Suppressor macrophage treated with lipopolysaccharide for 1 hour (primary cell): ENCODE measurements at places on chromosomes 3 and 15.

DNA sequence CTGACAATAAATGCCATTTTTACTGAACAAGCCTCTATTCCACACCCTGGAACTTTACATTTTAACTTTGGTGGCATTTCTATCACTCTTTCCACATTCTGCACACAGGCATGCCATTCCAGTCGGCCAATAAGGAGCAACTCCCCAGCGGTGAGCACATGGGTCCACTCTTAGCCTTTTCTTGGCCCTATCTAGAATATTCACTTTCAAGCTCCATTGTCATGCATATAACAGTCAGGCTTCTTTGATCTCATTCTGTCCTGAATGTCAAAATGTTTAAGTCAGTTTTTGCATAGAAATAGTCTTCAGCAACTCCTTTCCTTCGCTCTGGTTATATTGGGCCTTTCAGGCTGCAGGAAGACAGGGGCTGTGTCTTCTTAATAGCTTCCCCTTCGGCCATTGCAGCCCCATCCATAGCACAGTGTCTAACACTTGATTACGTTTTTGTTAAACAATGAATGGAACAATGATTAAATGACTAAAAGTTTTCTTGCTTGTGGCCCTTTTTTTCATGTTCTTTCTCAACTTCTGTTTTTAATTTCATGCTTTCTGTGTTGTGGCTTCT is 427.3 kb downstream of the MFSD1 start:
- DNase-seq = peak; percentile 16

DNA sequence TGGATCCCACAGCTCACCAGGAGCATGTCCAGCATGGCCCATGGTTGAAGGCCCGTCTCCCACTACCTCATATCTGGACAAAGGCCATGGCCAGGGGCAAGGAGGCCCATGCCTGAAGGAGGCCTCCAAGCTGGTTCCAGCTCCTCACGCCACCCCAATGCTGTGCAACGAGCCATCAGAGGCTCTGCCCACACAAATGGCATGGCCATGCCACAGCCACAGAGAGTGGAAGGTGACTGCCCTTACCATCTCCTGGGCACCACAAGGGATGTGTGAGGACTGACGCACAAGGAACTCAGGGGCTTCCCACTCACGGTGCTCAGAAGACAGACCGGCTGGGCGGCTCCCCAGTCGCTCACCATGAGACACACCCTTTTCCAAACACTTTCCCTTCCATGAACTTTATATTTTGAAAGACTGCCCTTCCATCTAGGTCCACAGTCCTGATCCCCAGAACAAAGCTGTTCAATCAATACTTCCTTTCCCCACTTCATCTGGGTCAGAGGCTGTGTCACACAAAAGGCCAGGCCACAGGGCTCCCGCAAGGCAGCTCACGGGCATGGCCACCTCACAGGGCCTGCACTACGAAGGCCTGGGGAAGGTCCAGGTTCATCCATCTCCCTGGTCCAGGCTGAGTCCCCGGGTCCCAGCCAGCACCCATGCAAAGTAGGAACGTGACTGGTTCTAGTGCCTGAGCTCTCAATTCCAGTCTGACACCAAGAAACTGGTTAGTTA is 66.4 kb downstream of the CYFIP1 start:
- DNase-seq = no peak

GRCh38 chr3:16311960-16312451 is 47.0 kb downstream of the OXNAD1 start:
- no peak for DNase-seq

- no peak for DNase-seq
Measured at GRCh38 chr3:181713280-181713647, 1.5 kb downstream of the SOX2 start.

GRCh38 chr15:94858011-94858410 is 626.6 kb downstream of the MCTP2 start:
- no peak for DNase-seq

- DNase-seq = peak; percentile 82
Measured at GRCh38 chr3:158434412-158435038, 136.5 kb upstream of the MLF1 start.

DNA sequence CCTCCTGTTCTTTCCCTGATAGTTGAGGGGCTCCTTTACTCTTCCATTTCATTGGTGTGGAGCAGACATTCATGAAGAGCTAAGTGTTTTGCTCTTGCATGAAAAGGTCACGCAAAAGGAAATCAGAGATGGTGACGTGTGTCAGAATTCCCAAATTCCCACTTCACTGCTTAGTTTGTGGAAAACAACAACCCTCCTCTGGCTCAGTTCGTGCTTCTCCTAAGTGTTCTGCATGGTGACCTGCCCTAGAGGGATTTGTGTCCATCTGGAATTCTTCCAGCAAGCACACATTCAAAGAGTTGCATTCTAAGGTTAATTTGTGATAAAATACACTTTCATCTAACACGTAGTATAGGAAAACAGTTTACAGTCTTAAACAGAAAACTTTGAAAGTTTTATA is 95.6 kb downstream of the IMPG2 start:
- DNase-seq = no peak

- peak; percentile 77 for DNase-seq
Measured at GRCh38 chr3:12400616-12401194, 83.6 kb upstream of the TSEN2 start.

GRCh38 chr15:51185213-51186159 is 90.8 kb upstream of the TNFAIP8L3 start:
- DNase-seq = peak; percentile 43

DNA sequence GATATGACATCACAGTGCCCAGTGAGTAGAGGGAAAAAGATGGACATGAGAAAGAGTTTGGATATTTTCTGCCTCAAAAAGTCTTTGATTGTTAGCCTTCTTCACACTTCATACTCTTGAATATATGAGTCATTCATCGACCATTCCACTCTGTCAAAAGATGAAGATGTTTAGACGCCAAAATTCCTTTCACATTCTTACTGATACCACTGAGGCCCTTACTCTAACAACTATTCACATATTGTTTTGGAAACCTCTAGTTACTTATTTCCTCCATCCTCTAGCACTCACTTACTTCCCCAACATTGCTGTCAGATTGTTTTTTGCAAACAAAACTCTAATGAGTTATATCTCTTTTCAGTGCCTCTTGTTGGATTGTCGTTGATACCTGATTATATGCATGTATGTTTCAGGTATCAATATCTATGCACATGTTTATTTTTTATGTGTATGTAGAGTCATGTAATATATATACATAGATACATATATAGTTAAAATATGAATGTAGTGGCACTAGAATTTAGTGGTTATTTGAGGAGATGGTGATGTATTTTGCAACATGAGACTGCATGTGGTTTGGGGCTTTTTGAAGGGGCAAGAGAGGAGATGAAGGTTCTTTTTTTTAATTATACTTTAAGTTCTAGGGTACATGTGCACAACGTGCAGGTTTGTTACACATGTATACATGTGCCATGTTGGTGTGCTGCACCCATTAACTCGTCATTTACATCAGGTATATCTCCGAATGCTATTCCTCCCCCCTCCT is 40.0 kb upstream of the OR5H6 start:
- DNase-seq = no peak

DNA sequence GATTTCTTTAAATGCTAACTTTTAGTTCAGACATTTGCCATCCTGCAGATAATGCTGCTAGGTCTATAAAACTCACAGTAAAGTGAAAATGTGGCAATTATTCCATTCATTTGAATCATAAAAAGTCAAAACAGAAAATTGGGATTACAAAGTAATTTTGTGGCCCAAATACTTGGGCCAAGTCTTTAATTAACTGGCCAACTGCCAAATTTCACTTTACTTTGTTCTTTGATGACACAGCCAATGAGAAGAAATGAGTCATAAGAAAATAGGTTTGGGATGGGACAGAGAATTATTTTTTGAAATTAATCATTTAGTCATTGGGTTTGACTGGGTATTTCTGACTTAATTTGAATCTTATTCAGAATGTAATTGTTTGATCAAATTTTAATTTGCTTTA is 89.8 kb upstream of the SLC2A2 start:
- no peak for DNase-seq

DNA sequence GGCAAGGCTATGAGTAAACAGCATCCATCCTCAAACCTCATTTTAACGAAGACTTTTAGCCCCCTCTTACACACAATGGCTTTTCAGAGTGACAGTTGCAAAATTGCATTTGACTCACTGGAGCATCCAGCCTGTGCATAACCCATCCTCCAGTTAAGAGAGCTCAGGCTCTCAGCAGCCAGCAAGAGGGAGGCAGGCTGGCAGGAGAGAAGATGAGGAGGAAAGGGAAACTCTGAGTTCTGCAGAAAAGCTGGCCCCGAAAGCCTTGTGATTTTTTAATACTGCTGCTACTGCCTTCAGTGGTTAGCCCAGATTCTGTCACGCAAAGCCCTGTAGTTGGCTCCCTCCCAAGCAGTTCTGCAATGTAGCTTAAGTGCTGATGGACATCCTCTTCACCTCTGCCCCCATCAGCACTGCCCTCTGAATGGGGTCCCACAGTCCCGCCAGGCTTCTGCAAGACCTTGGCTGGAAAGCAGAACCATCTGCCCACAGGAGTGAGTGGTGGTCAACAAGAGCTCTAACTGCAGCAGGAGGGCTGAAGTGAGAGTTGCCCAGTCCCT is 371.3 kb downstream of the EPHB1 start:
- no peak for DNase-seq

DNA sequence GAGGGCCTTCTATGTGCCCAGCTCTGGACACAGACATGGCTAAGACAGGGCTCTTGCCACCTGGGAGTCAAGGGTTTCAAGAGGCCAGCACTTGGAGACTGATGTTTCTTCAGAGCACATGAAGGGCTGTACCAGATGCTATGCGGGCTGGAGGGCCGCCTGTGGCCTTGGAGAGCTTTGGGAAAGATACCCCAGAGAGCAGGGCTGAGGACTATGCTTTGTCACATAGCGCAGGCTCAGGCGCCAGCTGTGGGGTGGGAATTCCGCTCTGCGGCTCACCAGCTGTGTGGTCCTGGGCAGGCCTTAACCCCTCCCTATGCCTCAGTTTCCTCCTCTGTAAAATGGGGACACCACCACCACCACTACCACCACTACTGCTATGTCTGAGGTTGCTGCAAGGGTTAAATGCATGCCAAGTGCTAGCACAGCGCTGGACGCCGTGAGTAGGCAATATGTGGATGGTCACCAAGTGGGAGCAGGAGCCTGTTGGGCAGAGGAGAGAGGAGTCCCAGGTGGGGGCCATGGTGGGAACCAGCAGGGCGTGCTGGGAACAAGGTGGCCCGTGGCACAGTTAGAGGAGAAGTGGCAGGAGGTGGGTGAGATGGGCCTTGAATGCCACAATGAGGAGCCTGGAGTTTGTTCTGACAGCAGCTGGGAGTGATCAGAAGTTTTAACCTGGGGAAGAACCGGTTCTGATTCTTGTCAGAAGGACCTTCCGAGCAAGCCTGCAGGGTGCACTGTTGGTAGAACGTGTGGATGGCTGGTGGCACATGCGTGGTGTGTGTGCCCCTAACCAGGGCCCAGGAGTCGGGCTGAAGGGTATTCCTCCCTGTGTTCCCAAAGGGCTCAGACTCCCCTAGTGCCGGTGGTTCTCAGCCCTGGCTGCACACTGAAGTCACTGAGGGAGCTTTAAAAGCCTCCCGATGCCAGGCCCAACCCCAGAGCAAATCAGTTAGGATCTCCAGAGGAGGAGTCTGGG is 41.7 kb downstream of the FEM1B start:
- no peak for DNase-seq

DNA sequence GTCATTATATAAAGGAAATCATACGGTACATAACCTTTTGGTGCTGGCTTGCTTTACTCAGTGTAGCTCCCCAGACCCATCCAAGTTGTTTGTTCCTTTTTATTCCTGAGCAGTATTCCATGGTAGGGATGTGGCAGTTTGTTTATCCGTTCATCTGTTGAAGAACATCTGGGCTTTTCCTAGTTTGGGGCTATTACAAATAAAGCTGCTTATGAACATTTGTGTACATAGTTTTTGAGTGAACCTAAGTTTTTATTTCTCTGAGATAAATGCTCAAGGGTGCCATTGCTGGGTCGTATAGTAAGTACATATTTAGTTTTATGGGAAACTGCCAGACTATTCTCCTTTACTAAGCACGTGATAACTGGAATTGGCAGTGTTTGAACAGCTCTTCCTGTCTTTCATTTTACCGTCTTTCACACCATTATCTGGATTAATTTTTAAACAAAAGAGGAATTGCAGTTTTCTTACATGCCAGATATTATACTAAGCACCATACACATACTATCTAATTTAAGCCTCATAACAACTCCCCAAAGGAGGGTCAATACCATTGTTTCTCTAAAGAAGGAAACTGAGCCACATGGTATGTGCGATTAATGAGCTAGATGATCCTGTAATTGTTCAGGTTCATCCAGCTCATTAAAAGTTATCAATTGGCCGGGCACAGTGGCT is 85.6 kb downstream of the PTPRG start:
- no peak for DNase-seq

DNA sequence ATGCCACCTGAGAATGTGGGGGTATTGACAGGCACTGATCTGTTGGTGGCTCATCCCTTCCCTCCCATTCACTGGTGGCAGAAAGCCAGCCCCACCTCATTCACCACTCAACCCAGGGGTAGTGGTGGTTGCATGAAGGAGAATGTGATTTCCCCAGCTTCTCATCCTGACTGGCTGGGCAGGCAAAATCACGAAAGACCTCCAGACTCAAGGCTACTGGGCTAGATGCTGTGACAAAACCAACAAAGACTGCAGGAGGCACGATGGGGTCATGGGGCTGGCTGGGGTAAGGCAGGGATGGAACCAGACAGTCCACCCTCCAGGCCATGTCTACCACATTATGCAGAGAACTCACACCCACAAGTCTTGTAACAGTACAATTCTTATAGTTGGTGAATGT is 33.9 kb downstream of the FSTL1 start:
- DNase-seq = no peak

- DNase-seq = peak; percentile 39
Measured at GRCh38 chr15:68586274-68586961, 7.6 kb downstream of the CORO2B start.

DNA sequence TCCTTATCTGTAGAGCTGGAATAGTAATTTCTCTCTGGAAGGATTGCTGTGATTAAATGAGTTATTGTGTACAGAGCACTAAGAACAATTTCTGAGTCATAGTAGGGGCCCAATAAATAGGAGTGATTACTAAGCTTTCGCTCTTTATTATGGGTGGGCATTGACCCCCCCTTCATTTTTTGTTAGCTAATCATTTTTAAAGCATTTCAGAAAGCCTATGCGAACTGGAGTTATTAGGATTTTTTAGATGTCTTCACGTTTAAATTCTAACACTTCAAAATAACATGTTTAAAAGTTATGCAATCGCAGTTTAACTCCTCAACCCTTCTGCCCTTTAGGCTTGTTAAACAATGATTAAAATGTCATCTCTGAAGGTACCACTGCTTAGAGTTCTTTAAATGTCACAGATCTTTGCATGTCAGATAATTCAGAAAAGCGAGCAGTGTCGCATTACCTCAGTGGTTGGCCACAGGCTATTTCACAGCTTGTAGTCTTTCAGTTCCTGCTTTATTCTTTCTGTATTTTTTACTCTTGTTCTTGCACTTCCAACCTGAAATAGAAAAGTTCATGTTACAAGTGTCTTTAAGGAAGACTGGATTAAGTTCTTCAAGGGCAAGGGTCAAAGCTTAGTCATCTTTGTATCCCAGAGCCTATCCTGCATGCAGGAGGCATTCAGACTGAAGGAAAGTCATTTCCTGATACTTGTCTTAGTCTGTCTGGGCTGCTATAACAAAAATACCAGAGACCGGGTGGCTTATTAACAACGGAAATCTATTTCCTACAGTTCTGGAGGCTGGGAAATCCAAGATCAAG is 102.9 kb downstream of the FNDC3B start:
- DNase-seq = peak; percentile 51
